ENCODE measurements at places on chromosomes 7 and 10.

GRCh38 chr7:102236592-102237287, 49.9 kb upstream of the SH2B2 start:
- DNase-seq = peak; percentile 93

GRCh38 chr10:93357680-93358079, 124.5 kb downstream of the MYOF start:
- DNase-seq = peak; percentile 66

GRCh38 chr7:51785171-51785570, 468.6 kb upstream of the COBL start:
- DNase-seq = no peak

DNA sequence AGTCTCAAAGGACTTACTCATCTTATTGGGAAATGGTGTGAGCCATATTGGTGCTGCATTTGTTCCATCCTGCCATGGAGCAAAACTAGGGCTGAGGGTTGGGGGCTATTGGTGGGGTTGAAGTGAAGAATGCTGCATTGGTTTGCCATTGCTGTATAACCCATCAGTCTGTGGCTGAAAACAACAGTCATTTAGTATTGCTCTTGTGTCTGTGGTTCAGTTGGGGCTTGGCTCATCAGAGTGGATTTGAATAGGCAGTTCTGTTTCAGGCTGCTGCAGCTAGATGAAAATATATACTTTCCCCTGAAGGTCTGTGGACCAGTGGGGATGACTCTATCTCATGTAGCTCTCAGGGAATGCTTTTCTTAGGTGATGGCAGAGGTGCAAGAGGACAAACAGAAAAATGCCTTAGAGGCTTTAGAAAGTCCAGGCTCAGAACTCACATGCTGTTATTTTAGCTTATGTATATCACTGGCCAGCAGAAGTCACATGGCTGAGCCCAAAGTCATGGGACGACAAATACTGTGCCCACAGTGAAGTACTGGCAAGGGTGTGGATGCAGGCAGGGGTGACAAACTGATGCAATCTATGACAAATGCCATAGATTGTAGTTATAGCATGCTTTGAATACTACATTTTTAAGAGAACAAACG, 15.2 kb upstream of the EXOC6 start:
- no peak for DNase-seq

- no peak for DNase-seq
These were observed 65.9 kb downstream of the FAM204A start for GRCh38 chr10:118276204-118276603.

GRCh38 chr7:47482013-47482875, 99.7 kb downstream of the TNS3 start:
- peak; percentile 94 for DNase-seq

DNA sequence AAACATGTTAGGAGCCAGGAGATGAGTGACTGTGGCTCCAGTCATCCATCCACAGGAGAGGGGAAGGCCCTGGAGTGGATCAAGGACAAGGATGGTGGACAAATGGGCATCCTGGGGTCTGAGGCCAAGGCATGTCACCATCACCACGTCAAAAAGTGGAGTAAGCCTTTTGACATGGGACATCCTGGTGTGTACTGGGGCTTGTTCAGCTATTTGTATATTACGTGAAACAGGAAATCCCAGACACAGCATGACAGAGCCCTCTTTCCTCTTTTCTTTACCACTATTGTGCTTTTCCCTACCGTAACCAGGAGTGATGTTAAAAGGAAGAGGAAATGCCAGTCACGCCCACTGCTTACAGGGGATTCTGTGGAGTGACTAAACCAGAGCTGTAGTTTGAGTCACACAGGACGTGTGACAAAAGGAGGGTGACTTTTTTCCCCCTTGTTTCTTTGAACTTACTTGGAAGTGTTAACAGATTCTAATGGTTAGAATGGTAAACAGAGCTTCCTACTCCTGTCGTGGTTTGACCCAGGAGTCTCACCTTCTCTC, 15.4 kb downstream of the ACSL5 start:
- peak; percentile 56 for DNase-seq

- DNase-seq = peak; percentile 60
These were observed 1.1 kb downstream of the FKBP9 start for GRCh38 chr7:32958046-32959025.

GRCh38 chr7:90461219-90461618, 8.2 kb upstream of the PTTG1IP2 start:
- no peak for DNase-seq

GRCh38 chr7:42940985-42941847, 9.0 kb downstream of the MRPL32 start:
- peak; percentile 91 for DNase-seq

- DNase-seq = peak; percentile 25
These were observed 98.4 kb upstream of the FZD1 start for GRCh38 chr7:91165846-91166230.

DNA sequence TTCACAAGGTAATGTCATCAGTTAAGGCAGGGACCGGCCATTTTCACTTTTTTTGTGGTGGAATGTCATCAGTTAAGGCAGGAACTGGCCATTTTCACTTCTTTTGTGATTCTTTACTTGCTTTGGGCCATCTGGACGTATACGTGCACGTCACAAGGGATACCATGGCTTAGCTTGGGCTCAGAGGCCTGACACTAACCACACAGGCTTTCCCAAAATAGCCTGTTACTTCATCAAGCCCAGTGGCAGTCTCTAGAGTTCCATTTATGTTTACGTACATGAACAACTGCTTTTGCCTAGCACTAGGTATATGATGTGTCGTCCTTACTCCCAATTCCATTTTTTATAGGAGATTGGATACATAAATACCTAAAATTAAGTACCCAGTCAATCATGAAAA, 237.9 kb downstream of the C7orf25 start:
- DNase-seq = no peak

DNA sequence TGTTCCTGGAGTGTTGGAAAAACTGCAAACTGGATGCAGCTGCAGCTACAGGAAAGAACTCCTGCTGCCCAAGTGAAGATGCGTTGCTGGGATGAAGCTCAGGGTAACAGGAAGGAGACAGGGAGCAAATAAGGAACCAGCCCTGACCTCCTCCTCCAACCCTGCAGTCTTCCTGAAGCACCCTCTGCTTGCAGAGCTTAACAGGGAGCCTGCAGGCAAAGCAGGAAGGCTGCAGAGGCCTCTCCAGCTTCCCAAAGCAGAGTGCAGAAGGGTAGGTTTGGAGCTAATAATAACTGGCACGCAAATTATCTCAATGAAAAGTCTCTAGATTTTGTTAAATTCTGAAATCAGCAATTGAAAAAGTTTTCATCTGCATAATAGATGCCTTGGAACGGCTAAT, 92.5 kb downstream of the SORCS1 start:
- DNase-seq = no peak

- no peak for DNase-seq
These were observed 153.6 kb downstream of the CACNB2 start for GRCh38 chr10:18293536-18294510.

DNA sequence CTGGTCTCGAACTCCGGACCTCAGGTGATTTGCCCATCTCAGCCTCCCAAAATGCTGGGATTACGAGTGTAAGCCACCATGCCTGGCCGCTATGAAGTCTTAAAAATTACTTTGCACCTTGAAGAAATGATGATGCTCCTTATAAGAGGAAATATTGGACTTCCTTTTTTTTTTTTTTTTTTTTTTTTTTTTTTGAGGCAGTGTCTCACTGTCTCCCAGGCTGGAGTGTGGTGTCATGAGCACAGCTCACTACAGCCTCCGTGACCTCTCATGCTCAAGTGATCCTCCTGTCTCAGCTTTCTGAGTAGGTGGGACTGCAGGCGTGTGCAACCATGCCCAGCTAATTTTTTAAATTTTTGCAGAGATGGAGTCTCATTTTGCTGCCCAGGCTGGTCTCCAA, 65.3 kb downstream of the KMT2E start:
- DNase-seq = no peak

- peak; percentile 71 for DNase-seq
These were observed 113.2 kb upstream of the RHEB start for GRCh38 chr7:151632750-151633515.

GRCh38 chr10:92142949-92143348, 147.9 kb downstream of the CPEB3 start:
- DNase-seq = no peak

- peak; percentile 21 for DNase-seq
These were observed 54.7 kb downstream of the RBM20 start for GRCh38 chr10:110698782-110699201.

- peak; percentile 95 for DNase-seq
These were observed 33.3 kb upstream of the TES start for GRCh38 chr7:116177009-116177408.
